ENCODE measurements at places on chromosomes 12 and 14.

GRCh38 chr12:95115641-95116040 is 42.2 kb upstream of the NR2C1 start:
- DNase-seq, result no peak

DNA sequence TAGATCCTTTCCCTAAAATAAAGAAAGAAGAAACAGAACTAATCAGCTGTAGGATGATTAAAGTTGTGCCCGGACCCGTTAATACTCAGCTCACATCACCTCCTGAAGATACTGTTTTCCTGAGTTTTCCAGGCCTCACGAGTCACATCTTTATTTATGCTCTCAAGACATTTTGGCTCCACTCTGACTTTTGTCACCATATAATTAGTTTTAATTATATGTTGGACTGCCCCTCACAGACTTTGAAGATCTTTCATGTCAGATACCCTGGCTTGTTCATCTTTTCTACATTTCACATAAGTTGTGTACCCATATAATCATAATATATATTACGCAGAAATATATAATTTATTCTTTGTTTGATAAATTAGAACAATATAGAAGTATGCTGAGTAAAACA is 87.4 kb downstream of the HCAR2 start:
- no peak for DNase-seq

GRCh38 chr14:79465651-79466050 is 745.7 kb downstream of the DIO2 start:
- no peak for DNase-seq

- DNase-seq, result no peak
These were observed 201.4 kb downstream of the C12orf50 start for GRCh38 chr12:87827638-87828264.

GRCh38 chr12:104676636-104677035 is 219.9 kb downstream of the CHST11 start:
- DNase-seq, result no peak

DNA sequence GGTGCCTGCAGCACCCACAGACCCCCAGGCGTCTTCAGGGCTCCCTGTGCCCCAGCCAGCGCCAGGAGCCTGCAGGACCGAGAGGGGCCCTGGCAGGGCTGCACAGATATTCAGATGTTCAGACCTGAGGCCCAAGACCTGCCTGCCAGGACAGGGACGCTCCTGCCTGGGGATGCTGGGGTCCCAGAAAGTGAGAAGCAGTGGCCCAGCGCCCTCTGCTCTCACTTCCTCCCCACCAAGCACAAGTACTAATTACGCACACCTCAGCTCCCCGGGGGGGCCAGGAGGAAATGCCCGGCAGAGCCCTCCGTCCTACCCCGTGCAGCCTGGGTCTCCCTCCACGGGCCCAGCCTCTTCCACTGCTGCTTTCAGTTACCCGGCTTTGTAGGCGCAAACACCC is 28.8 kb upstream of the INF2 start:
- no peak for DNase-seq

GRCh38 chr14:68951035-68951797 is 27.9 kb downstream of the ACTN1 start:
- DNase-seq, result peak; percentile 76

- no peak for DNase-seq
These were observed 34.2 kb downstream of the ZFYVE21 start for GRCh38 chr14:103749860-103750259.

DNA sequence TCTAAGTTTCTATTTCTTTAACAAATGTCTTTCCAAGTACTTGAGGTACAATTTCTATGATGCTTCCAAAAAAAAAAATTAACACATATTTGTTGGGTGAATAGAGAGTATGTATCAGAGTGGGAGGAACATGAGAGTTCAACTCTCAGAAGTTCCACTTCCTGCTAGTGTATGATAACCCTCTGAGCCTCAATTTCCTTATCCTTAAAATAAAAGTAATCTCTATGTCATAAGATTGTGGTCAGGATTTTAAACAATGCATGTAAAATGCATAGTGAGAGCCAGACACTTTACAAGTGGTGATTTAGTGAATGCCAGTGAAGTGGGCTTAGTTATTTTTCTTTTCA is 270.3 kb upstream of the AMIGO2 start:
- no peak for DNase-seq

DNA sequence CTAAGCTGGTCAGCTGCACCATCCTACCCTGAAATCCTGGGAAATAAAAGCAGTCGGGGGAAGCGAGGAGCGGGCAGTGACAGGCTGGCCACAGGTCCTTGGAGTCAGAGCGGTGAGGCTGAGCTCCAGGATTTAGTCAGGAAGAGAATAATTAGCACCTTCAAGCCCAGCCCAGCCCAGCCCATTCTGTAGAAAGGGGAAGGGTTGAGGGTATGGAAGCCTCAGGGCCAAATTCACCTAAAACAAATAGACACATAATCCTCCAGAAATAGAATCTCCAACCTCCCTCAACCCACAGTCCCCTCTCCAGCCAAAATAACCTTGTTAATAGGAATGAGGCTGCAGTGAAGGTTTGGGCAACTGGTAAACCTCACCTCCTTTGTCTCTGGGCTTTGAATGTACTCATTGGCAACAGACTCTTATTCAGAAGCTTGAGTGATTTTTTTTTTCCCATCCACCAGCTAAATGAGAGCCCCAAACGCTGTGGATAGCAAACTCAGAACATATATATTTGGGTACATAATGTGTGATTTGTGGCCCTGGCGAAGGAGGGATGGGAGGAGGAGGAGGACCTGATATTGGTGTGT is 334.1 kb downstream of the DPF3 start:
- DNase-seq, result no peak

DNA sequence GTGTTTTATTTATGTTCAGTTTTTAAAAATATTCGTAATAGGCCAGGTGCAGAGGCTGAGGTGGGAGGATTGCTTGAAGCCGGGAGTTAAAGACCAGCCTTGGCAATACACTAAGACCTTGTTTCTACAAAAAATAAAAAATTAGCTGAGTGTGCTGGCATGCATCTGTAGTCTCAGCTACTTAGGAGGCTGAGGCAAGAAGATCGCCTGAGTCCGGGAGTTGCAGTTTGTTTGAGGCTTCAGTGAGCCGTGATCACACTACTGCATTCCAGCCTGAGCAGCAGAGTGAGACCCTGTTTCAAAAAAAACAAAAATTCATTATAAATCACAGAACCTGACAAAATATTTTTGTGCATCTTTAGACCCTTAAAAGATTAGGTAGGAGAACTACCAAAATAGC is 240.1 kb upstream of the ARHGAP5 start:
- DNase-seq, result no peak

GRCh38 chr14:80206351-80207080 is 4.8 kb downstream of the DIO2 start:
- DNase-seq, result no peak

DNA sequence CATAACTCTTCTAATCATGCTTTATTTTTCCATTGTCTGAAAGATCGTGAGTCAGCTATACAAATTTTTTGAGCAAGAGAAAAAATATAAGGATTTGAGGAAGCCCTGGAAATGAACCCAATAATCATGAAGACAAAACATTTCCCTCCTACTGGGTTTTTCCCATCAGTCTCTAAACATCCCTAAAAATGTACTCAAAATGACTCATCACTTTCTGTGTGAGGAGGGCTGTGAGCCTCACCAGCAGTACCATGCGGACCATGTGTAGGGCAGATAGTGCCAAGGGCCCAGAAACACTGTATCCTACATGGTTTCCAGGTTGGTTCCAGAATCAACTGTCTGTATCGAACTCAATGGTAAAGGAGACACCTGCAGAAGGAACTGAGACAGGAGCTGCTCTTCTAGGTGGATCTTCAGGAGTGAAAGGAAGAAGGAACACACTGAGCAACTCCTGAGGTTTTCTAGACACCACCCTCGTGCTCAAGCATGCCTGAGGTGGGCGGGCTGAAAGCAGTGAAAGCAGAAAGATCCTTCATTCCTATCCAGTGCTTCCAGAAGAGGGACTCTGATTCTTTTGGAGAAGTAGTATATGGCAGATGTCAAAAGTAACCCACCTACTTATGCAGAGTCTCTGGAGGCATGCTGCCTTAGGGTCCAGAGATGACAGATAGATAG is 48.6 kb upstream of the RHOJ start:
- no peak for DNase-seq

GRCh38 chr14:55028066-55028465 is 1.0 kb downstream of the SOCS4 start:
- no peak for DNase-seq

DNA sequence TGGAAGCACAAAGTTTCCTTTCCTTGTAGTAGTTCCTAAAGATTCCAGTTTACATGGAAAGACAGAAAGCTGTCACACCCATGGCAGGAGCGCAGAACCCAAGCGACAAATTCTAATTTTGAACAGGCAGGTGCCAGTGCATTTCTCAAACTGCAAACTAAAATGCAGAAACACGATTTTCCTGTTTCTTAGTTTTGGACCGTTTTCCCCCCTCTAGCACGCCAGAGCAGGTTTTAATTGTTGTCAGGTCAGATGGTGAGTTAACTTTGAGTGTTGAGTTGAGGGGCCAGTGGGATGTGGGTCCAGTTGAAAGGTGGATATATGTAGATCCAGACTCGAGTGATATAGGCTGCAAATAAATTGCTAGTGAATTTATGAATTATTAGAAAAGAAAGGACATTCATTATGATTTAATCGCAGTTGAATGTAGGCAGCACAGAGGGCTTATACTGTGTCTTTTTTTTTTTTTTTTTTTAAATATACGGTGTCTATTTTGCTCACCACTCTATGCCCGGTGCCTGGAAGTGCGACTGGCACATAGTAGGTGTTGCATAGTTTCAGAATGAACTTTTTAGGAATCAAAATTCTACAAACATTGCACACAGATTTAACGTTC is 909 bp upstream of the ETFBKMT start:
- DNase-seq, result no peak

DNA sequence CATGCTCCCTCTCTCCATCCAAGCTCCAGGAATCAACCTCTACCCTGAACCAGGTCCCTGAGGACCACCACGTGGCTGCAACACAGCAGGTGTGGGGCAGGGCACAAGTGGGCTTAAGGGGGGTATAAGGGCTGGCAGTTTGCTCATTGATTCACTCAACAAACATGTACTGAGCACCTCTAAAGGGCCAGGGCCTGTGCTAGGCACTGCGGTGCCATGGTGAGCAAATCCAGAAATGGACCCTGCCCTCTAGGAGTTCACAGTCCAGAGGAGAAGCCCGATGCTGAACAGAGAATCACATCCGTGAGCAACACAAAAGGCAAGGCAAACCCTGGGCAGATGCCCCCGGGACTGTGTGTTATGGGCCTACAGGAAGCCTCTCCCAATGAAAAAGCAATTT is 6.5 kb upstream of the AQP2 start:
- no peak for DNase-seq
